Upper lobe of right lung (tissue), 1 donor: ENCODE measurements at places on chromosomes 4 and X.

DNA sequence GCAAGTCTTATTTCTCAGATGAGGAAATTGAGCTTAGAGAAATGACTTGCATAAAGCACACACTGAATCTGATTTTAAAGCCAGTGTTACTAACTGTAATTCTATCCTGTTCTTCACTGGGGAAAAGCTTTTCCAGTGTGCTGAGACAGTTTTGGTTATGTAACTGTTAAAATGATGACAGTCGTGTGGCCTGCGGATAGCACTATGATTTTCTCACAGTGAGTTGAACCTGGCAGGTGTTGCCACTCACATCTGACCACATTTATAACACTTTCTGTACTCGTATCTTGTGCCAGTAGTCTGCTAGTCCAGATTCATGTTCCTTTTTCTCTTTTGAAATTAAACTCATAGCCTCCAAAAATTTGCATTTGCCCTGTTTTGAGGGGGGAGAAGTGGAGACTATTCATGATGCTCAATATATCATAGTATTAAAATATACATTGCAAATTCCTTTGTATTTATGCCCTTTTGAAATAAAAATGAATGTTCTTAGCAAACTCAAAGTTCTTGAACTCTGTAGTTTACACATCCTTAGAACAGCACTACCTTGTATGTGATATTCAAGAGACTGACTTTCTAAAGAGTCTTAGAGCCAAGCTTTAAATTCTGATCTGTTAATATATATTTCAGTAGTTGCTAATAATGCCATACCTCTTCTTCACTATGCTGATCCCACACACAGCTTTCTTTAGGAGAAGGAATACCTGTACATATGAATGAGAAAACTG lies 132.3 kb downstream of the PDLIM5 start:
- DNase-seq, result no peak

GRCh38 chr4:48968814-48969213 lies 17.3 kb upstream of the CWH43 start:
- DNase-seq, result no peak

- no peak for DNase-seq
Observed at GRCh38 chrX:117325706-117326105, 790.9 kb downstream of the KLHL13 start.

DNA sequence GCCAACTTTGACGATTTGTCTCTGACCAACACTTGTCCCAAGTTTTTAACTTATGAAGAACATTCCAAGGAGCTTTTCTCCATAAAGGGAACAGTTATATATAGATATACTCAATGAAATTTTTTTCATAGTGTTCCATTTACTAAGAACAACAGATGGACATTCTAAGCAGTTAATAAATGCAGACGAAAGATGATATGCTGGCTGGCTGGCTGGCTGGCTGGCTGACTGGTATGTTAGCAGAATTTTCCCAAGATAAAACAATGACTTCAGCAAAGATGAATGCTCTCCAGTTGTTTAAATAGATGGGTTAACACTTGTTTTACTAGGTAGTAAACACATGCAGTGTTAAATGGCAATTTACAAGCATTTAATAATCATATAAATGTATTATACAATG lies 62.2 kb downstream of the SPANXN3 start:
- DNase-seq, result no peak

DNA sequence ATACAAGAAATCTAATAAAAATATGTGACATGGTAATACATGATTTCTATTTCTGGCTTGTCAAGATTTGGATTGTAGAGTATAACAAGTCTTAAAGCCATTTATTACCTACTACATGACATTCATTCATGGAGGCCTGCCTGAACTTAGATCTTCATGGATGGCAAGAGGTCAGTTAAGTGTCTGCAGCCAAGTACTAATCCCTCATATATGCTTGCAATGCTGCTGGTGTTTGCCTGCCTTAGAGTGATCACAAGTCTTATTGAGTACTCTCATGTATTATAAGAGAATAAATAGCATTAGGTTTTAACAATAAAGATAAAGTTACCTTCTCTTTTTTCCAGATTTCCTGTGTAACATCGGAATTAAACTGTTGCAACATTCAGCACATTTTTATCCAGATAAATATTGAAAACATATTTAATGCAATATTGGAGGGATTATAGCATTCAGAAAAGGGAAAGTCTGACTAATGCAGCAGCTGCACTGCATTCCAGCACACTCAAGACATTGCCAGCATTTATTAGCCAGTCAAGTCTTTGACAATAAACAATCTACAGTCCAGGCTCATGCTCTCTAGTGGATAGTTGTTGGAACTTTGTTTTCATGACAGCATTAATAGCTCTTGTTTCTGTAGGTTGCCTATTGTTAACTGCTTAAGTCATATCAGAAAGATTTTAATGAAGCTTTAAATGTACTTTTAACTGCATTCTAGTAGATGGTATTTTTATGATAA lies 737.1 kb downstream of the FAT4 start:
- DNase-seq, result no peak

DNA sequence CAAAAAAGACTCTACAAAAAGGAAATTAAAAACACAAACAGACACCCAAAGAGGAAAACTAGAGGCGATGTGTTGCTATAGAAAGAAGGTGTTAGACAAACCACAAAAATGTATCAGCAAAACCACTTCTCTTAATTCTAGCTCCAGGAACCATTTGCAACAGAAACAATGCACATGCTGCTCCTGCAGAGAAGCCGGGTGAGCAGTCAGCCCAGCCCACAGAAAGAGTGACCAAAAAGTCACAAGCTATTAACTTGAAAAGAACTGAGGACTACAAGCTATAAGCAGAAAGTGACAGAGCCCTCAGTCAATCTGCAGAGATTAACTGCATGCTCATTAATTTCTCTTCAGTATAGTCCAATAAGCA lies 96.2 kb upstream of the KLHL13 start:
- DNase-seq, result no peak

- no peak for DNase-seq
Observed at GRCh38 chr4:71383984-71384383, 45.2 kb downstream of the SLC4A4 start.

GRCh38 chr4:112189754-112190153 lies 41.8 kb upstream of the AP1AR start:
- DNase-seq, result no peak

DNA sequence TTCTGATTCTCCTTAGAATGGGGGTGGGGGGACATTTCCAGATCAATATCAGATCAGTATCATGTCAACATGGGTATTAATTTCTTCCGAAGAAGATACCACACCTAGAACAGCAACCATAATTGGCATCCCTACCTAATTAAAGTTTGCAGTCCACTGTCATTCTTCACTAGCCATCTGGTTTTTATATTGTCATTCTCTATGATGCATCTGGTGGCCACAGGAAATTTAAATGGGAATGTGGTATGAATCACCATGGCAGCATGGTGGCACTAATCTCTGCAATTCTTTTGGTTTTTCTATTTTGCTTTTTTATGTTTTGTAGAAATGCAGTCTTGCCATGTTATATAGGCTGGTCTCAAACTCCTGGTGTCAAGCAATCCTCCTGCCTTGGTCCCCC lies 16.6 kb upstream of the UBE2D3 start:
- DNase-seq, result no peak

DNA sequence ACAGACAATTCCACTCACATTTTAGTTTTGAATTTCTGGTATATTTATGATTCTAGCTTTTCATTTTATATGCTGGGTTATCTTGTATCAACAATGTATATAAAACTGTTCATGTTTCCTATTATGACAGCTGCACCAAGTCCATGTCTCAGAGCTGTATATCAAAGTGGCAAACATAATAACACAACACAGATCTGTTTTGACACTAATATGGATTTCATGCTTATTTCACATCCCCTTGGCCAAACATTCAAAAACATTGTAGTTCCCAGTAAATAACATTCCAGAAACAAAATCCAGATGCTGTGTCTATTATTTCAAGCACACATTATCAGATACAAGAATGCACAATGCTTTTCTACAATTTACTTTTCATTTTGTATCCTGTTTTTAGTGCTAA lies 380.6 kb upstream of the MAGEB2 start:
- no peak for DNase-seq

DNA sequence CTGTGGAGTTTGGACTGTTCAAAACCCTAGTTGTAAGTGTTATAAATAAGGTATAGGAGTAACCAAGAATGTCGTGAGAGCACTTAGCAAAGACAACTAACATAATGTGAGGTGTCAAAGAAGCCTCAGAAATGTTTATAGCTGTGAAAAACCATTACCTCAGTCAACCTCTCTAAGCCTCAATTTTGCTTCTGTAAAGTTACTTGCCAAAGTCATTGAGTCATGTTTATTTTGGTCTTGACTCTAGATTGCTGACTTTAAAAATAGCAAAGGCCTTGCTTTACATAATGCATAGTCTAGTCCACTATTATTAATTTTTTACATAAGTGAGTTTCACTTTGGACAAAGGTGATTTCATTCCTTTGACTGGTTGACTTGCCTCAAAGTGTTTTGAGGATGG lies 257.6 kb upstream of the CXXC4 start:
- no peak for DNase-seq

DNA sequence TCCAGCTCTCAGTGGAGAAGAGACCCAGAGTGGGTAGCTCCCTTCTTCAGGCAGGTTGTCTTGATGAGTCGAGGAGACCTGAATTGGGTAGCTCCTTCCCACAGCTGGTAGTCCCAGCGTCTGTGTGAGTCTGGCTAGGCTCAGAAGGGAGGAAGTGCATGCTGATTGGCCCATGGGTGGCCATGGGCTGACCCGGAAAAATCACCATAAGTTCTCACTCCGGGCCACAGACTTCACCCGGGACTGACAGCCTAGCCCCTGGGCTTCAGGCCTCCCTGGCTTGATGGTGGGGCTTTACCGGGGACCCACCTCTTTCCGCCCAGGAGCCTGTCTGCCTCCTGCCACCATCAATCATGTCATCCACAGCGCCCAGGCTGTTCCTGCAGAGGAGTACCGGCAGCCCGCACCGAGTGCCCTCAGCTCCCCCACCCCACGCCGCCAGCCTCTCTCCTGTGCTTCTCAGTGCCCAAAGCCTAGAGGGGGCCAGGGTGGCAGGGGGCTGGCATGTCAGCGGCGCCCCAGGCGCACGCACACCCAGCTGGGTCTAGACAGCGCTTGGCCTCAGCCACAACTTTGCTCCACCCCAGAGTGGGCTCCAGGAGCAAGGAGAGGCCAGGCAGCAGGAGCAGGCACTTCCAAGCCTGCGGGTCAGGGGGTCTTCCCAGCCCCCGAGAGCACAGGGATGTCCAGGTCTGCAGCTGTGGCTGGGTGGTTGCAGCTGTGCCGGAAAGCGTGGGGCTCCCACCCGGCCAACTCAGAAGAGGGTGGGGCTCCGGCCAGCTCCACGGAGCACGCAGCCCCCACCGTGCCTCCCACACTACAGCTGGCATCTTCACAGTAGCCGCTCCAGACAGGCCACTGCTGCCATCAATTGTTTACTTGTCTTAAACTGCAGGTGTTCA lies 16.1 kb upstream of the SAT1 start:
- DNase-seq, result no peak

DNA sequence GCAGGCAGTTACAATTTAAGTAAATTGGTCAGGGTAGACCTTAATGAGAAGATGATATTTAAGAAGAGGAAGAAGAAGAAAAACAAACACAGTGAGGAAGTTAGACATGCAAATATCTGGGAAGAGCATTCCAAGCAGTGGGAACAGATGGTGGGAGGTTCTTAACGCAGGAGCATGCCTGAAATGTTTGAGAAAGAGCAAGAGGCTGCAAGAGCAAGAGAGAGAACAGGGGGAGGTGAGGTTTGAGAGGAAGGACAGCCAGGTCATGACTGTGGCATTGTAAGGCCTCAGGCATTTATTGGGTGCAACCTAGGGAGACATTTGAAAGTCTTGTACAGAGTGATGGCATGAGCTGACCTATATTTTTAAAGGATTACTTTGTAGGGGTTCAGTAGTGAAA lies 136.0 kb downstream of the UGT8 start:
- no peak for DNase-seq

- DNase-seq, result no peak
Observed at GRCh38 chr4:186604124-186604807, 48.9 kb upstream of the MTNR1A start.

- no peak for DNase-seq
Observed at GRCh38 chr4:66766557-66766956, 778.7 kb downstream of the CENPC start.

DNA sequence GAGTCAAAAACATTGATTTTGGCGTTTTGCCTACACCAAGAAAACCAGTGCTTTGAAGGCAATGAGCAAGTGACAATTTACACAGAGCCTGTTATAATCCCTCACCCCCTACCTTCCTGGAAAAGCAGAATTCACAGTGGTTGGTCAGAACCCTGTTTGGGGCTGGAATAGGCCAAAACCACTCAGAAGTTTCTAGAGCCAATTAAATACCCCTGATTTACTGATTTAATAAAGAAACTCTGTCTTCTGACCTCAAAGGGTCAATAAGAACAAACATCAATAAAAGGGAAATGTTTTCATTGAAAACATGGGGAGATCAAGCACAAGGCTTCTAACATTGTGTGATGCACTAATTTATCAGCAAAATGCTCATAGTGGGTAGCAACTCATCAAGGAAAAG lies 116.3 kb downstream of the UNC5C start:
- no peak for DNase-seq

DNA sequence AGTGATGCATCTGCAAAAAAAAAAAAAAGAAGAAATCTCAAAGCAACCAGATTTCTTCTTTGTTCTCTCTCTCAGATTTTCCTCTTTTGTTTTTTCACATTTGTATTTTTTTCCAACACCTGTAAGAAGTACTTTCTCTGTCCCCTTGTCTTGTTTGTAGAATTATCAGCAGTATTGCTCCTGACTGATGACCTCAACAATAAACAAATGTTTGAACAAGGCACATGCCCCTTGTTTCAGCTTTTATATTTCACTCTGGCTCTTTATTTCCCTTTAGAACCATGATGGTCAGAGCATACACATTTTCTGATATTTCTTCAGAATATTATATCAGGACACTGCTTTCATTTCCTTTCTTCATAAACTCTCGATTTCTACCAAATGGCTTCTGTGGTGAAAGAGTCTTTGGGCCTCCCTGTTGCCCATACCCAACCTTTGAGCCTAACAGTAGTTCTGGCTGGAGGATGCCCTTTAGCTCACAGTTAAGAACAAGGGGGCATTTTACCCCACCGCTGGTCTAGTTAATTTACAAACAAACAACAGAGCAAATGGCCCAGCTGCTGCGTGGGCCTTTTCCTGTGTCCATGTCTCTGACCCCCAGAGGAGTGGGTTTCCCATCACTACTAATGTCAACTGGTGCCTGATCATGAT lies 142.5 kb upstream of the SMAD1 start:
- DNase-seq, result no peak
